ENCODE measurements at places on chromosomes 11 and 22.

GRCh38 chr11:118318581-118319336, 14.2 kb downstream of the CD3E start:
- DNase-seq, result no peak

DNA sequence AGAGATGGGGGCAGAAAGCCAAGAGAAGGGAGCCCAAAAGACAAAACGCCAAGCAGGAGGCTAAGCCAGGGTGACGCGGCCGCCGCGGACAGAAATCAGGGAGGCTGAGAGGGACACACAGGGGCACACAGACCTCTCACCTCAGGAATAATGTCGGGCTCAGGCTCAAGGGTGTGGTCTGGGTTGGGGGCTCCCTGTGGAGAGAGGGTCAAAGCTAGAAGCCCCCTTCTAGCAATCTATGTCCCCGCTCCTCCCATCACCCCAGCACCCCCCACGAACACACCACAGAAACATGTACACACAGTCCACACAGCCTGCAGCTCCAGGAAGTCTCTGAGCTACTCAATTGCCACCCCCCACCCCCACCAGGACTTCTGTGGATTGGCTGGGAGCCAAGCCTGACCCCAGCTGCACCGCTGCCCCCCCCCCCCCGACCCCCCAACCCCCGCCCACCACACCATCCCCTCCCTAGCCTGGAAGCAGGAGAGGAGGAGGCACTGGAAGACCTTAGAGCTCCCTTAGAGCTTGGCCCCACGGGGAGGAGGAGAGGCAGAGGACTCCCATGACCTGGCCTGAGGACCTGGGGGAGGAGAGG, 6.9 kb downstream of the BCL9L start:
- no peak for DNase-seq

GRCh38 chr11:108836541-108836940, 171.7 kb downstream of the DDX10 start:
- no peak for DNase-seq

DNA sequence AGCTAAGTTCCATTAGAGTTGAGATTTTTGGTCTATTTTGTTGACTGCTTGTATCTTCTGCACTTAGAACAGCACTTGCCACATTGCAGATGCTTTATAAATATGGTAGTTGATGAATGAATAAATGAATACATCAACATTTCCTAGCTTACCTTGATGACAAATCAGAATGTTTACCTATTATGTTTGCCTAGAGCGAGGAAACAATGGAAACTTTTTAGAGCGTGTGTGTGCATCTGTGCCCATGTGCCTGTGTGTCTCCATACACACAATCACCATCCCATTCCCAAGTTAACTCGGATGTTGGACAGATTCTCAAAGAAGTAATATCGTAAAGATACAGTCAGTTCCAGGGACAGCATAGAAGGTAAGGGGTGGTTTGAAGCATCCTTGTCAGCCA, 139.1 kb downstream of the DBX1 start:
- no peak for DNase-seq
